ENCODE measurements at places on chromosomes 11 and 22.
A peak's percentile ranks its signal among the peaks of the same experiment; 100 is the strongest.

GRCh38 chr22:46509416-46510089 lies 27.9 kb downstream of the CELSR1 start:
- DNase-seq: no peak

DNA sequence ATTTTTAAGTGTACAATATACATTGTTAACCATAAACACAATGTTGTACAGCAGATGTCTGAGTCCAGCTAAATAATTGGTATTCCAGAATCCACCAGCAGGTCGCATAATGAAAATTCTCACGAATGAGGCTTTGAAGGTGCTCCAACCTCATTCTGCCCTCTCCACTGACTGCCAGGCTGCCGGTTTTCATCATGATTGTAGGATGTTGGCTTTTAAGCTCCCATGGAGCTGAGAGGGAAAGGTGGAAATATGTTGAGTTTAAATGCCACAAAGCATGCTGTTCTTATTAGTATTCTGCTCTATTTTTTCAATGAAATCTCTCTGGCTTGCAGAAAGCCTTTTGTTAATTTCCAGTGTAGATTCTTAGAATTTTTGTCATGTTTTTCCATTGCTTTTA lies 337.2 kb upstream of the DDI1 start:
- DNase-seq: no peak

DNA sequence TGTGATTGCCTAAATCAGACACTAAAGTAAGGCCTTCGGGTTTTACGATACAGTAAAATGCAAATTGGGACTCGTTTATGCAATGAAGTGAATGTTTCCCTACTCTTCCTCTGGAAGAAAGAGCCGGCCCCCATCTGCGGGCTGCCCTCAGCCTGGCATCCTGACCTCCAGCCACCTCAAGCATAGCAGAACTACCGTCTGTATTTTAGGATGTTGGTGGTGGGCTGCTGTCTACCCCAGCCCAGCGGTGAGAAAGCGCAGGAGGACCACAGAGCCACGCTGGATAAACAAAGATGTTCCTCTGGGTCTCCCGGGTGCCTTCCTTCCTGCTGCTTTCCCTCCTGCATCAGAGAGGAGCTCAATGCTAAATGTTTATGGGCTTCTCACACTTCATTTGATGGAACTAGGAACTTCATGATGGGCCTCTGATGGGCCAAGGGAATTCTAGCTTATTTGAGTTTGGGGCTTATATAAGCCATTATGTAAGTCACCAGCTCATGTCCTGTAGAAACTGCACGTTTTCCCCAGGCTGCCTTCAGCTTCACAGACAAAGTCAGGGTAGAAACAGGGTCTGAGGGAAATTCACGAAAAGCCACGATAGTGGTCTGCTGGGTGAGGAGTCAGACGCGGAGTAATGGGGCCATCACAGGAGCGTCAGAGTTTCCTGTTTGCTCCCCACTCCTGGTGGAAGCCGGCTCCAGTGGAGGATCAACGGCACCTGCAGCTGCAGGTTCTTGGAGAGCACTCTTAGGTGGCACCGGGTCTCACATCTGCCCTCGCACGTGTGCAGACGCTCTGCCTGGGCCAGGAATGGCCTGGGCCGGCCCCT lies 287.4 kb downstream of the BRD1 start:
- no peak for DNase-seq

DNA sequence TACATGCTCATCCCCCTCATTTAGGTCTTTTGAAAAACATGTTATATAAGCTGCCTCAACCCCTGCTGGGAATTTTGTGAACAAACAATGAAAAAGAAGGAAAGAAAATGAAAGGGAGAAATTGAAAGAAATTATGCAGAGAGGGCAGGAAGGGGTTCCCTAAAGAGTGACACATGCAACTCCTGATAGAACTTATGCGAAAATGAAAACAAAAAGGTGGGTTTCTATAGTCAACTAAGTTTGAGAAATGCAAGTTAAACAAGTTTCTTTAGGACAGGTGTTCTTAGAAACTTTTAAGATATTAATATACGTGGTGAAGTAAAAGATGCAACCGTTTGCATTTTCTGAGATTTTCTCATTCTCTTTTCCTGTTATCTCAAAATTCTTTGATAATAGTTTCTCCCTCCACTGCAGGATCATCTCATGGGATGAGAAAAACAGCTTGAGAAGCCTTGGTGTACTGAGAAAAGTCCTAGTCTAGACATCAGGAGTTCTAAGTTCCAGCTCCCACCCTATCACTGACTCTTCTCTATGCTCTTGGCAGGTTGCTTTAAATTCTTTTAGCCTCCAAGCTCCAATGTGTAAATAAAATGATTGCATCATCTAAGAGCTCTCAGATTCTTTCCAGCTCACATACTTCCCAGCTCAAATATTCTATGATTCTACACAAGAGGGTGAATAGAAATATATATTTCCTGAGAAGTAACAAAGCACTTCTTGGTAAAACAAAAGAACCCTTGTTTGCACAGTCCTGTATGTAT lies 109.2 kb downstream of the FAM76B start:
- DNase-seq: no peak

DNA sequence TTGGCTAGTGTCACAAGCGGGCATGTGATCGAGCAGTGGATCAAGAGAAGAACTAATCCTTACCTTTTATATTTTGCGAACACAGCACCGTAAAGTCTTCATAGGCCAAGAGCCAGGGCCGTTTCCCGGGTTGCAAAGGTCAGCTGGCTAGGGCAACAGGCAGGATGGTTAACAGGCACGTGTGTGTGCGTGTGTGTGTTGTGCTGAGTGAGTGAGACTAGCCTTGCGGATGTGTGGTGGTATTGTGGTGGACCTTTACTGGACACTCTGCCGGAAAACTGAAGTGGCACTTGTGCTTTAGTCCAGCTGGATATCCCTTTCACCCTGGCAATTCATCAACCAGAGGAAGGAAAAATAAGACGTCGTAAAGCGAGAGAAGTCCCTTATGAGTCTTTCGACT lies 176.7 kb downstream of the BCR start:
- DNase-seq: no peak

DNA sequence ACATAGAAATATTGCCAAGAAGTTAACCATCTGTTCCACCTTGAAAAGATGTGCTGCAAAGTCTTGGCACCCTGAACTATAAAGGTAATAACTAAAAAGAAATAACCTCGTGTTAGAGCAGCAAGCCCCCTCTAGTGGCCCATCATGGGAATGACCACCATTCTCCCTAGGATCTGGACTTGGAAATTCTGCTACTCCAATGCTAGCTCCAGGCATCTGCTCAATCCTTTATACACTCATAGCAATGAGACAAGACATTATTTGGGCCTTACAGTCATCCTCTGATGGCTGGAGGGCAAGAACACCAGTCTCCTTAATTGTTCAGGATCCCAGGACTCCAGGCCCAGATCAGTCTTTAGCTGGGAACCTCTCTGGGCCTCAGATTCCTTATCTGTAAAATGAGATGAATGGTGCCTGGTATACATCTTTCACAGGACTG lies 76.0 kb downstream of the CWC15 start:
- DNase-seq: no peak

- DNase-seq: no peak
Measured at GRCh38 chr11:11605181-11605580, 16.6 kb downstream of the GALNT18 start.

DNA sequence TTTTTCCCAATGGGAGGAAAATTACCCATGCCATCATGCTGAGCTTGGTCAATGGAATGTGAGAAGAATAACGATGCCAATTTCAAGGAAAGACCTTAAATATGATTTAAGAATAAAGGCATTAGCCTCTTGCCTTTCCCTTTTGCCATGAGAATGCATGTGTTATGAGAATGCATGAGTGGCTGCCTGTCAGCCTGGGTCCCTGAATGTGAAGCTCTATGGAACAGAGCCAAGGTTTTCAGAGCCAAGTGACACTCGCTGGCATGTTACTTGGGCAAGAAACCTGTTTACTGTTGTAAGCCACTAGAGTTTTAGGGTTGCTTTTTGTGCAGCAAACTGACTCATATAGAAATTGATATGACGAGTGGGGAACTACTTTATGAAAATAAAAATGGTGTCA lies 75.7 kb downstream of the JRKL start:
- DNase-seq: no peak

DNA sequence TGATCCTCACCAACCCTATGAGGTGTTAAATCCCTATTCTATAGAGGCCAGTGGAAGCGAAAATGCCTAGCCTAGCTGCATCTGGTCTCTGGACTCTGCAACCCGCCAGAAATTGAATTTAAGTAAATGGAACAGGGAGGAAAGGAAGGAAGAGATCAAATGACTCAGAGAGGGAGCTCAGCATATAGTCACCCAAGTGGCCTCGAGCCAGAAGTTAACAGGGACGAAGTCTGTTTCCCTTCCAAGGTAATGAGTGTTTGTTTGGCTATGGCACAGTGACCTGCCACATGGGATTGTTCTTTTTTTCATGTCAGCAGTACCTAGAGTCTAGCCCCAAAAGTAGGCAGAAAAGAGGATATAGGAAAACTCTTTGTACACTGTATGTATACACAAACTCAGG lies 66.3 kb downstream of the PAK1 start:
- no peak for DNase-seq

- DNase-seq: no peak
Measured at GRCh38 chr11:118883368-118884071, at the start of gene CXCR5. CXCR5 (plus strand) TSS chr11:118883892; CDS start chr11:118883942, 50 bp downstream.

DNA sequence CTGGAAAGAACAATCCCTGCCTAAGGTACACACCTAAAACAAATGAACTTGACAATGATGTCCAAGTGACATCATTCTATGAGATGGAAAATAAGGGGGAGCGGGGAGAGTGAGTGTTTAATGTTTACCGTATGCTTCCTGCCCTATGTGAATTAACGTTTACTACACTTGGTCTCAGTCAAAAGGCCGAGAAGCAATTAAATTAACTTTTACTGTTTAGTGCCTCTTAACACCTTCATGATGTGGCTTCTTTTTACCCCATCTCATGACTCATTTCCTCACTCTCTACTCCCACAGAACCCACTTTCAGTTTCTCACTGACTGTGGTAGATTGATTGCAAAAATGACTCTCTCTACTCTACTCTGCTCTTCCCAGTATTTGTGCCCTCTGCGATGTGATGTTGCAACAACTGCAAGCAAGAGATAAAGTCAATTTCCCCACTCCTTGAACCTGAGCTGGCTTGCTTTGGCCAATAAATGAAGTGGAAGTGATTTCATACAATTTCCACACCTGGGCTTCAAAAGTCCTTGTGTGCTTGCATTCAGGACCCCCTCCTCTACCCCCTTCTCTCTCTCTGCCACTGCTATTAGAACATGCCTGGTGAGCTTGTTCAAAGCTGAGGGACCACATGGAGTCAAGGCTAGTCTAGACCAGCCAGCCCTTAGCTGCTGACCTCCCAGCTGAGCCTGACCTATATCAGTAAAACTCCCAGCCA lies 11.6 kb upstream of the ALKBH3 start:
- peak; percentile 5 for DNase-seq

GRCh38 chr11:97567801-97568200 lies 1178.0 kb downstream of the JRKL start:
- DNase-seq: no peak

DNA sequence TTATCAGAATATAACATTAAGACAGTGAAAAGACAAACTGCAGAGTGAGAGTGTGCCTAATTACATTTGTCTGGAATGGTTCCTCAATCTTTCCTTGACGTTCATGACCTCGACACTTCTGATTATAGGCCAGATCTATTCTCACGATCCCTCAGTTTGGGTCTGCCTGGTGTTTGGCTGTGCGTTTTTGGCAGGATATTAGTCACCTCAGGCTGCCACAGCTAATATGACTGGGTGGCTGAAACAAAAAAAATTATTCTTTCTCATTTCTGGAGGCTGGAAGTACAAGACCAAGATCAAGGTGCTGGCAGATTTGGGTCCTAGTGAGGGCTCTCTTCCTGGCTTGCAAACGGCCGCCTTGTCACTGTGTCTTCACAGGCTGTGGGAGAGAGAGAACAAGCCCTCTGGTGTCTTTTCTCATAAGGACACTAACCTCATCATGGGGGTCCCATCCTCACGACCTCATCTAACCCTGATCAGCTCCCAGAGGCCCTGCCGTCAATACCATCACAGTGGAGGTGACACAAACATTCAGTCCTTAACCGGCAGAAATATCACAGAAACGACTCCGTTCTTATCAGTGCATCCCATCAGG lies 23.2 kb downstream of the IFITM10 start:
- no peak for DNase-seq

- no peak for DNase-seq
Measured at GRCh38 chr11:92296138-92296515, 71.5 kb downstream of the FAT3 start.

DNA sequence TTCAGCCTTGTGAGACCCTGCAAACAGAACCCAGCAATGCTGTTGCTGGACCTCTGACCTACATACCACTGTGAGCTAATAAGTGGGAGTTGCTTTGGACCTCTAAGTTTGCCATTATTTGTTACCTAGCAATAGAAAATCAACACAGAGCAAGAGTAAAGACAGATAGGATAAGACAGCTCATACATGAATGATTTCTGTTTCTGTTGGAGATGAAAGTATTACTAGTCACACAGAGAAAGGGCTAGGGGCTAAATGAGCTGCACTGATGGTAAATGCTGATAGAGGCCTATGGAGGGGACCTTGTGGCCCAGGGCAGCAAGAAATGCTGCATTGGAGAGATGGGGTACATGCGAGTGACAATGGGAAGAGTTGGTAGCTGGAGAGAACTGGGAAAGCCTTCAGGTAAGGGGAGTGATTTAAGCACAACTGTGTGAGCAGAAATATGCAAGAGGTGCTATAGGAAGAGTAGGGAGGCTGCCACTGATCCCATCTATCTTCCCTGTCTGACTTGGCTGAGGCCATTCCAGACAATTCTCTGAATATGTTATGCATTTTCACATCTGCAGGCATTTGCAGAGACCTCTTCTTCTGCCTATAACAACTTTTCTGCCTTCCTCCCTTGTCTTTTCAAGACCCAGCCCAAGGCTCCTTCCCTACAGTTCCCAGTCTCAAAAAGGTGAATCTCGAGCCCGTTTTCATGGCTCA lies 46.1 kb upstream of the SYN3 start:
- no peak for DNase-seq

DNA sequence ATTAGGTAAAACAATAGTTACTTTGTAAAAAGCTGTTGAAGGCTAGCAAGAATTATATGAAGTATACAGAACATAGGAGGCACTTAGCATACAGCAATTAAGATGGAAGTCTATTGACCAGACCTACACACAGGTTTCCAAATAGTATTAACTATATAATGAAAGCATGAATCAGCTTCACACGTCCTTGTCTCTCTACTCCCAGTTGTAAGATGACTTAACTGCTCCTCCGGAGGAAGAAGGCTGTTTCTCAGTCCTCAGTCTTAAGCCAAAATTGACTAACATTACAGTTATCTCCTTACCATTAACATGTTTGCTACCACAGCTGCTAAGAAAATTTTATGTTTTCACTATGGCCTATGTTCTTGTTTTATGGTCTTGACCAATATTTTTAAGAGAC lies 24.7 kb downstream of the SIK3 start:
- no peak for DNase-seq

DNA sequence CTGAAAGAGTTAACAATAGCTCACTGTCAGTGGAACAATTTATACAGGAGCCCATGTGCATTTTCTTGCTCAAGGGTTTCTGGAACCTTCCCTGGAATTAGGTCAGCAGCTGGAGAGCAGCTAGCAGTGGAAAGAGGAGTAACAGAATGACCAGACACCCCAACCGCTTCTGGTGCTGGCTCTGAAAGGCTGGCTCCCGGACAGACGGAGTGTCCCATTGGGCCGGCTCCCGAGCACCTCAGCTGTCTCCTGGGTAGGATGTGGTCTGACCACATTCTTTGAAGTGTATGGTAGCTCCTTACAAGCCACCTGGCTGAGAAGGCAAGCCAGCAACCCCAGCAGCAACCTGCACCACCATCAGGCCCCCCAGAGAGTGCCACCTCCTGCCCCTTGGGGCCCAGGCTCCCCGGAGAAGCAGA lies 44.7 kb downstream of the ABTB2 start:
- DNase-seq: no peak

Data from activated T-helper 1 cell treated with anti-CD3 and anti-CD28 coated beads, Interleukin-2, amount 50 U/mL, for 16 hours (primary cell).